EH (cell line): ENCODE measurements at places on chromosomes 6 and 20.

GRCh38 chr20:53712212-53712977 lies 118.8 kb upstream of the ZNF217 start:
- no peak for DNase-seq

DNA sequence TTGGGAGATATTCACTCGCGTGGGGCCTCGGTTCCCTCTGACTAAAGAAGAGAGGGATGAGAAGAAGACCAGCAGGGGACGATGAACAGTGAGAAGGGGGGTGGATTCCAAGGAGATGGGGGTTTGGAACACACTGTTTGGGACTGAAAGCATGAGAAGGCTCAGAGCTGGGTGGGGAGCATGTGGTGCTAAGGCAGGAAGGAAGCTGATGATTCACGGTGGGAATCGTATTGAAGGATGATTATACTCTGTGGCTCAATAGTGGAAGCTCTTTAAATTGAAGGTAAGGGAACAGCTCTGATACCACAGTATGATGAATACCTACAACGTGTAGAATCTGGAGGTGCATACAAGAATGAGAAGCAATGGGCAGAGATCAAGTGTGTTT lies 117.5 kb upstream of the KCNK16 start:
- DNase-seq = no peak

GRCh38 chr6:159044899-159045727 lies at the start of gene TAGAP:
Gene TAGAP, minus strand, starts transcription at chr6:159044991. Its CDS starts 845 bp downstream, at chr6:159044146.
- peak; percentile 43 for DNase-seq

GRCh38 chr20:20609522-20609921 lies 102.9 kb downstream of the RALGAPA2 start:
- no peak for DNase-seq

- DNase-seq = no peak
These were observed 8.6 kb downstream of the ADTRP start for GRCh38 chr6:11769811-11770545.

- no peak for DNase-seq
These were observed 47.6 kb upstream of the NOTCH4 start for GRCh38 chr6:32271429-32271828.

GRCh38 chr6:43575105-43575771 lies 600 bp downstream of the XPO5 start:
- peak; percentile 32 for DNase-seq

DNA sequence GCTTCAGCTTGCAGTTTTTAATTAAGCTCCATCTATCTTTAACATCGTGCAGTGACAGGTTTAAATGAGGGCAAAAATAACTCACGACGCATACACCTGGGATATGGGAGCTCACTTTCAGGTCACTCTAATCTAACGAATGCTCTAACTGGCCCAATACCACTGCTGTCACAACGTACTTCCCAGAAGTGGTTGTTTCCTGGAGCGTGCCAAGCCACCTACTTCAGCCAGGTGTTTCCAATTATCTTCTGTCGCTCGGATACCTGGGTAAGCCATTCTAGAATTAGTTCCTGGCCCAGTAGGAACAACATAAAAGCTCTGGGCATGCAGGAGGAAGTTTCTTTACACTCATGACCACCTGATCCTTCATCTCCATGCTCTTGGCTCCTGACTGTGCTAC lies 147.4 kb downstream of the FOXC1 start:
- no peak for DNase-seq

DNA sequence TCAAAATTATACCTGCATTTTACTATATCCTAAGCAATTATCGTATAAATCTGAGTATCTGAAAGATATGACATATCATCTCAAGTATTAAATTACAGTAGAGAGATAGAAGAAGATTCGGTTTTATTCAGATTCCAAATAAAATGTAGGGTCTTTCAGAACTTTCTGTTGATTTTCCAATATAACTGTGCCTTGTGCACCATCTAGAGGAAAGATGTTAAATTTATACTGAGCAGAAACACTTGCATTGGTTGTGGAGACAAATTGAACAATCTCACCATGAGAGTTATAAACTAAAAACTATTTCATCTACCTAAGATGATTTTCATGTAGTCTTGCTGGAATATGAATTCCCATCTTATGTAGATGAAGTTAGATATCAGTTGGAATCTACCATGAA lies 26.8 kb upstream of the HSF2 start:
- no peak for DNase-seq

DNA sequence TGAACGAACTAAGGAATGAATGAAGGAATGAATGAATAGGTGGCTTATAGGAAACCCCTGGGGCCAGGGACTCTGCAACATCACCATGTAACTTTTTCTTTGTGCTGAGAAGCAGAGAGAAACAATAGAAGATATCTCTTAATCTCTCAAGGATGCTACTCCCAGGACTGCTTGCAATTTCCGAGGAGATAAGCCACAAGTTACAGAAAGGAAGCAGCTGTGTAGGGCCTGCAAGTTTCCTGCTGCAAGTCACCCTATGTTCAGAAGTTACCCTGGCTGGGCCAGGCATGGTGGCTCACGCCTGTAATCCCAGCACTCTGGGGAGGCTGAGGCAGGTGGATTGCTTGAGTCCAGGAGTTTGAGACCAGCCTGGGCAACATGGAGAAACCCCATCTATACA lies 7.3 kb upstream of the MAVS start:
- no peak for DNase-seq

DNA sequence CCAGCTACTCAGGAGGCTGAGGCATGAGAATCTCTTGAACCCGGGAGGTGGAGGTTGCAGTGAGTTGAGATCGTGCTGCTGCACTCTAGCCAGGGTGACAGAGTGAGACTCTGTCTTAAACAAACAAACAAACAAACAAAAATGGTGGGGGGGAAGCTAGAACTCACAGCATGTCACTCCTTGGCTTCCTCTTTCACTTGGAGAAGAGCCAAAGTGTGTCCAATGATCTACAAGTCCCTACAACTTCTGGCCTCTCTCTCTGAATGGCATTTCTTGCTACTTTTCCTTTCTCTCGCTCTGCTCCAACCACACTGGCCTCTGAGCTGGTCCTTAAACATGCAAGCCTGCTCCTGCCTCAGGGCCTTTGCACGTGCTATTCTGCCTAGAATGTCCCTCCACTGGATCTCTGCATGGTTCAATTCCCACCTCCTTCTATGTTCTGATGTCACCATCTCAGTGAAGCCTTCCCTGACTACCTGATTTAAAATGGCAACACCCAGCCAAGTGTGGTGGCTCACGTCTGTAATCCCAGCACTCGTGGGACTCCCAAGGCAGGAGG lies 8.1 kb downstream of the TLDC2 start:
- no peak for DNase-seq

DNA sequence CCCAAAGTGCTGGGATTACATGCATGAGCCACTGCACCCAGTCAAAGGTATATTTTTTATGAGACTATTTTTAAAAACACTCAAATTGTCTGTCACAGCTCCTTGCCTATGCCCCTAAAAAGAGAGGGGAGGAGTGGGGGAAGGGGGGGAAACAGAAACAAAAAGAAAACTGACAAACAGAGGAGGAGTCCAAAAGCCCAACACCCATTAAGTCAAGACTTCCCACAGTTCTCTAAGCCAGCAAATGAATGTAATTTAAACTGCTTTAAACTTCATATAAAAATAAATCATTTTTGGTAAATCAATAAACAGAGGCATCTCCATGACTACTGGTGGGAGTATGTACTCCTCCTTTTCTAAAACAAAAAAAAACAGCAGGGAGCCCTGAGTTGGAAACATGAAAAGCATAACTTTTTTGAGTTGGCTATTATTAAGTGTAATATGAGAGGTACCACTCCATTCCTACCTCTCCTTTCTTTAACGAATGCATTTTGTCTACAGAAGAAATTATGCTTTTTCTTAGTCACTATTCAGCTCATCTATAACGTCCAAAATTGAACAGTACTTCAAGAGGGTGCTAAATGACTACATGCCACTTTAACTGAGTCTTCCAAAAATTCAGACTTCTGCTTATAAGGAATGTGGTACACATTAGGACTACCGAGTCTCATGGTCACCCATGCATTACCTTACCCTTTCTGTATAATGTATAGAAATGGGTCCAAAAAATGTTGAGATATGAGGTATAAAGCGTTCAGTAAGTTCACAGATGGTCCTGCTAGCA lies 119.0 kb upstream of the PRSS16 start:
- no peak for DNase-seq

GRCh38 chr6:77337392-77337791 lies 125.9 kb downstream of the HTR1B start:
- no peak for DNase-seq

- no peak for DNase-seq
These were observed 19.7 kb downstream of the PLCB4 start for GRCh38 chr20:9088556-9088955.

DNA sequence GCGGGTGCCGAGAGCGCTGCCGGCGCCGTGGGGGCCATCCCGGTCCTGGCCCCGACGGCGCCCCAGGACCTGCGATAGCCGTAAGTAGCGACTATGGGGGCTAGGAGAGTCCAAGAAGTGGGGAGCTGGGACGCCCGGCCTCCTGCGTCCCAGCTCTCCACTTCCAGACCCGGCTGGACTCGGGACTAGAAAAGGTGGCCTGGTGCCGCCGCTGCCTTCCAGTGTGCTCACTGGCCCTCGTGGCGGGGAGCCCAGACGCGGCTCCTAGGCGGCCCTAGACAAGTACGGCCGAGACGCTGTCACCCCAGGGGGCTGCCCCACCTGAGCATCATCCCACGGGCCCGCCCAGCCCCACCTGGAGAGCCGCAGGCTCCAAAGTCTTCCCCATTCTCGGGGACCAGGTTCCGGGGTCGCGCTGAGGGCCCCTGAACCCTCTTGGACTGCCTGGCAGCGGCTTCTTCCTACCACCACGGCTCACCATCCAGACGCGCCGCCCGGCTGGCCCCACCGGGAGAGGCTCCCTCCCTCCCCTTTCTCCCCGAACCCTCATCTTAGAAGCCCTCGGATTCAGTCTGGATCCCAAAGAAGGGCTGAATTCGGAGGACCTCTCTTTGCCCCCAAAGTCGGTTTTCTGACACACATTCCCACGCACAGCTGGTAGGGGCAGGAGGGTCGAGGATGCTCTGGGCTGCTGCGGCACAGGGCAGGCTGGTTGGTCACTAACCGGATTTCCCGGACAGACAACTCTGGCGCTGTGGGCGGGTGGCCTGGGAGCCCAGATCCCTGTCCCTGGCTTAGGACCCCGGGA lies 870 bp upstream of the MDFI start:
- DNase-seq = no peak

GRCh38 chr6:26485112-26485780 lies 14.9 kb upstream of the BTN1A1 start:
- no peak for DNase-seq

- DNase-seq = no peak
These were observed 34.0 kb downstream of the PMEPA1 start for GRCh38 chr20:57675773-57676172.

GRCh38 chr6:108807928-108808327 lies 40.3 kb upstream of the ARMC2 start:
- DNase-seq = no peak

GRCh38 chr6:168196881-168197635 lies 118.0 kb upstream of the FRMD1 start:
- DNase-seq = no peak

- DNase-seq = peak; percentile 59
These were observed 100.9 kb downstream of the HFE start for GRCh38 chr6:26187981-26188635.

- DNase-seq = peak; percentile 58
These were observed 223.9 kb upstream of the THEMIS start for GRCh38 chr6:128124713-128125112.

DNA sequence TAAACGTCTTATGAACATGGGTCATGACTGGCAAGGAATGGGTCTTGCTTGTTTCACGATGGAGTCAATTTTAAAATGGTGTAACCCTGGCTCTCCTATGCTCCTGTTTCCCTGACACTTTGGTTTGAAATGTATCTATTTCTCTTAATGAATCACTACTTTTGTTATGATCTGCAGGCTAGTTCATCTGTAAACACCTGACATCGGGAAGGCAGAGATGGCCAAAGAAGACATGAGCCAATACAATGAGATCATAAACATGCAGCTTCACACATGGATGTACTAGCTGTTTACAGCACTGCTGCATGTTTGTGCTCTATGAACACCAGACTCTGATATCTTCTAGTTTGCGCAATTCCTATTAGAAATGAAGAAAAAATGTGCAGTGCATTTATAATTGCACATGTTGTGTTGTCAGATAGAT lies 11.0 kb upstream of the RAD21L1 start:
- DNase-seq = no peak

DNA sequence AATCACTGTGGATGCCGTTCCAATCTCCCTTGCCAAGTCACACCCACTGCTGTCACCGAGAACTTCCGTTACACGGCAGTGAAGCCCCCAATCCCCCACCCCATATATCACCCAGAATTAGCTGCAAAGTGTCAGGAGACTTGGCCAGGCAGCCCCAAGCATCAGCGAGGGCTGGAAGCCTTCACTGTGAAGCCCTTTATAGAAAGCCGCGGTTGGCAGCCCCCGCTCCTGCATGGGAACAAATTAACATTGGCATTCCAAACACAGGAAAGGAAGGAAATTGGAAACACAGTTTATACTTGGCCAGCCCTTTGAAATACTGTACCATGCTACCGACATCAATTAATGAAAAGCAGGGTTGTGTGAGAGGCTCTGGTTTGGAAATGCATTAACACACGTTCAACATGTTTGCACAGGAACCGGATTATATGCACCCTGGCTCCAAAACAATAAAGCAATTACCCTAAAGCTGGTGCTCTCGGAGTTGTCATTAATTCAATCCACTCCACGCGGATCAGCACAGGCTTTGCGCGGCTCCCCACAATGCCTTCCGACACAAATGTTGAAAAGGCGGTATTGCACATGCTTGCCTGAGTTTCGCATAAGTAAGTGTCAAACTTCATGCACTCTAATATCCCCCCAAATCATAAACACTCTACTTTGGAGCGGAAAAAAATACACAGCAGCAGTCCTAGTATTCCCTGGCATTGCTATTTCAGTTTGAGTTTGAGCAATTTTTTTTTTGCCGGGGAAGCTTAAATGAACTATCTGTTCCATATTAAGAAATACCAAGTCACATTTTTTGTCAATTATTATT lies 7.1 kb downstream of the BMP7 start:
- no peak for DNase-seq

DNA sequence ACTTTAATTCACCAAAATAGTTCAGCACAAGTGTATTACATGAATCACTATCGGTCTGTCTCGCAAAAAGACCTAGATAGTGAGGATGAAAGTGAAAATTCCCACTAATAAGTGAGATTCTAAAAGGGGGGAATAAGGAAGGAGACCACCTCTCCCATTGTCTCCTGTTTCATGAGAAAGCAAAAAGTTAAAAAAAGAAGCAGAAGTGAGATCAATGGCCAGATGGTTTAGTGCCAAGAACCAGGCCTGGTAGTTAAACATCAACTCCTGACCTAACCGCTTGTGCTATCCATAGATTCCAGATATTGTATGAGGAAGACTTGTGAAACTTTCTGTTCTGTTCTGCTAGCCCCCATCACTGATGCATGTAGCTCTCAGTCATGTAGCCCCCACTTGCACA lies 293.0 kb downstream of the RNGTT start:
- no peak for DNase-seq

- no peak for DNase-seq
These were observed 388.6 kb upstream of the BTBD3 start for GRCh38 chr20:11529047-11529446.

- peak; percentile 43 for DNase-seq
These were observed 30.4 kb downstream of the KCNQ2 start for GRCh38 chr20:63442100-63442493.

- peak; percentile 92 for DNase-seq
These were observed 31.6 kb upstream of the NOTCH4 start for GRCh38 chr6:32255199-32256153.

GRCh38 chr6:48169635-48170034 lies 58.6 kb upstream of the PTCHD4 start:
- no peak for DNase-seq

GRCh38 chr6:104418125-104418524 lies 441.6 kb downstream of the HACE1 start:
- DNase-seq = peak; percentile 1

- DNase-seq = no peak
These were observed 403.4 kb downstream of the HDGFL1 start for GRCh38 chr6:22972771-22973170.
